MV-4-11 (cell line): ENCODE measurements at places on chromosomes 13 and 19.
A peak's percentile ranks its signal among the peaks of the same experiment; 100 is the strongest.

- no peak for DNase-seq
Observed at GRCh38 chr13:78680115-78680561, 21.2 kb upstream of the OBI1 start.

- no peak for DNase-seq
Observed at GRCh38 chr13:95546919-95547318, 5.6 kb upstream of the CLDN10 start.

DNA sequence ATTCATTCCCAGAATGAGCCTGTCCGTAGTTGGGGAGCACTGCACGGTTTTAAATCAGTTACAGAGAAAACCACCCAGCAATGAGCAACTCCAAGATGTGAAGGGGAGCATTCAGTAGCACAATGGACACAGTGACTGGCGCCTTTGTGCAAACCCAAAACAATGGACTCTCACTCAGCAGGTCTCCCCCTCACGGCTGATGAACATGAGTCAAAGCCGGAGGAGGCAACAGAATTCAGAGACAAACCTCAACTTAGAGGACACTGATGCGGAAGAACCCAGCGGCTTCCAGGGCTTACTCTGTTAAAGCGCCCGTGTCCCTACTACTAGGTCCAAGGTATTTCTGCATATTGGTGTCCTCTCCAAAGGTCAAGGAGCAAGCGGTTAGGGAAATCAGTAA lies 17.7 kb downstream of the PLEKHF1 start:
- DNase-seq, result no peak

- DNase-seq, result no peak
Observed at GRCh38 chr13:110225609-110226574, 81.1 kb downstream of the COL4A1 start.

- no peak for DNase-seq
Observed at GRCh38 chr19:39390451-39390750, 505 bp downstream of the PAF1 start.

DNA sequence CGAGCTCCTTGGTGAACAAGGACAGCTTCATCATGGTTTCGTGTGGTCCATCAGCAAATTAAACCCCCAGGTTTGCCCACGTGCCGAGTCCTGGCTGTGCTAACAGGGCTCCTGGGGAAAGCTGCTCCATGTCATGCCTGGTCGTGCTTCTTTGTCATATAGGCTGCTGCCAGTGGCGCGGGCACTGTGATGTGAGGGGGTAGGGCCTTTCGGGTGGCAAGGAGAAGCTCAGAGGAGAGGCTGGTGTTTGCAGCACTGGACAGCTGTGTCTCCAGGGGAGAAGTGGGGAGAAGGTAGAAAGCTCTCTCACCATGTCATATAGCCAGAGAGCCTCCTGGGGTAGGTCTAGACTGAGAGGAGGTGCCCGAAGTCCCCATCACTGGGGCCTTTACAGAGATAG lies 13.3 kb downstream of the VSTM2B start:
- DNase-seq, result no peak

GRCh38 chr19:14479975-14480699 lies 5.0 kb upstream of the PTGER1 start:
- DNase-seq, result peak; percentile 24

DNA sequence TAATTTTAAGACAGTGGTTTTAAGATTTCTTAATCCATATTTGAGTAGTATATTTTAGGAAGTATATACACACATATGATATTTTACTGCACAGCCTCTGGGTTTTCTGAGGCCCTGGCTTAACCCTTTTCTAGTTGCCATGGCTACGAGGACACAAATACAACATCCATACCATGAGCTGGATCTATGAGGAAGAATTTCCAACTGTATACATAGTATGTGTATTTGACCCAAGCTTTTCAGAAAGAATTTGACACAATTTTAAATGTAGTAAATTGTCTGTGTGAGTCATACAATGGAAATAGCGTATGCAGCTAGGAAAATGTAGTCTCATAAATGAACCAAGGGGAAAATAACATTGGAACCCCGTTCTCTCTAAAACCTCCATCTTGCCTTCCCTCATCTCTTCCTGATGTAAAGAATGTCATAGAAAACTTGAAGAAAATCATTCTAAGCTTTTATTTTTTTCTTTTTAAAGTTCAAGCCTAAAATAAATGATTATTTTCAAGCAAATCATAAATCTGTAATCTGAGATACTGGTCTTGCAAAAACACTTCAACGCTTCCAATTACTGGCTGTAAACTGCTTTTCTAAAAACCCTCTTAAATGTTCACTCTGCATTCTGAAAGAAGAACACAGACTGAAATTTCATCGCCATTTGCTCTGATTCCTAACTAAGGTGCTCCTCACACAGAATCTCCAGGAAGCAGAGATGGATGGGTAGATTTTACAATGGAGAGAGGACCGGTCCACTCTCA lies 172.4 kb downstream of the LACC1 start:
- peak; percentile 16 for DNase-seq

- no peak for DNase-seq
Observed at GRCh38 chr19:45189971-45190370, 11.4 kb downstream of the BLOC1S3 start.

GRCh38 chr13:20301403-20302071 lies 69.4 kb upstream of the GJB6 start:
- DNase-seq, result no peak

DNA sequence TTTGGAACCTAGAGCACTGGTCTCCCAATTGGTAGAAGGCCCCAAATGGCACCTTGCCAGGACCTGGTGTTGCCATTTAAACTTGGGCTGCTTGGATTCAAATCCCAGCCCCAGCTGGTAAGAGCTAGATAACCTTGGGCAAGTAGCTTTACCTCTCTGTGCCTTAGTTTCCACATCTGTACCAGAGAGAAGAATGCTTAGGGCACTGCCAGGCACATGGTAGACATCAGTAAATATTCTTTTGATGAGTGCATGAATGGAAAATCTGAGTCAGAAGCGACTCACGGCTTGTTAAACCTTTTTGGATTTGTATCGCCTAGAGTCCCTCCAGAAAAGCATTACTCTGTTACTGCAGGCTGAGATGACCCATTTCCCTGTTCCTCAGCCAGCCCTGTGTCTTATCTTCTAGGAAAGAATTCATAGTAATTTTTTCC lies 90.9 kb downstream of the SIPA1L3 start:
- peak; percentile 46 for DNase-seq

DNA sequence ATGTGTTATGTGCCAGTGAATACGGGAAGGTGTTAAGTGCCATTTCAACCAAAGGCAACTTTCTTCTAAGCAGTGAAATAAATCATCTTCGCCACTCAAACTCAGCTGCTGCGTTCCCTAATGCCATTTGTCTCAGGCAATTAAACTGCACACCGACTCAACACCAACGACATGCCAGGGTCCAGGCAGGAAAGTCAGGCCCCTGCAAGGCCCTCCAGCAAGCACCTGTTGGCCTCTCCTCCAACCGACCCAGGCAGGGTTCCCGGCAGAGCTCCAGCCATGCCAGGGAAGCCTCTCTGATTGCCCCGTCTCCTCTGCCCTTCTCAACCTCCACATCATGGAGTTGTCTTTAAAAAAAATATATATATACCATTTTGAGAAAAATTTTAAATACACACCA lies 21.8 kb downstream of the SAFB2 start:
- no peak for DNase-seq

GRCh38 chr13:58452123-58452623 lies 820.6 kb downstream of the PCDH17 start:
- DNase-seq, result no peak

GRCh38 chr13:33642374-33643065 lies 175.4 kb upstream of the RFC3 start:
- peak; percentile 56 for DNase-seq

DNA sequence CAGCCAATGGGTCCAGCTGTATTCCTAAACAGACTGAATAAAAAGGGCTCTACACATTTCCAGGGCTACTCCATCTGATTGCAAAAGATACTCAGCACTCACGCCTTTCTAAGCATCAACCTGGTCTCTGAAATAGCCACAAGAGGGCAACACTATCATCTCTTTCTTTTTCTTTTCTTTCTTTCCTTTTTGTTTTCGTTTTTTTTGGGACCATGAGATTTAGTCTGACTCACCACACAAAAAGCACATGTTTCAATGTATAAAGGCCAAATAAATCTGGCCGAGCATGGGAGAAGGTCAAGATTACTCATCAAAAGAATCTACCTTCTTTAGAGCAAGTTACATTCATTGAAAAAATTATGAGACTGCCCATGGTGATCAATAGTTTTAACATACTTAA lies 805.6 kb upstream of the ARGLU1 start:
- DNase-seq, result no peak

DNA sequence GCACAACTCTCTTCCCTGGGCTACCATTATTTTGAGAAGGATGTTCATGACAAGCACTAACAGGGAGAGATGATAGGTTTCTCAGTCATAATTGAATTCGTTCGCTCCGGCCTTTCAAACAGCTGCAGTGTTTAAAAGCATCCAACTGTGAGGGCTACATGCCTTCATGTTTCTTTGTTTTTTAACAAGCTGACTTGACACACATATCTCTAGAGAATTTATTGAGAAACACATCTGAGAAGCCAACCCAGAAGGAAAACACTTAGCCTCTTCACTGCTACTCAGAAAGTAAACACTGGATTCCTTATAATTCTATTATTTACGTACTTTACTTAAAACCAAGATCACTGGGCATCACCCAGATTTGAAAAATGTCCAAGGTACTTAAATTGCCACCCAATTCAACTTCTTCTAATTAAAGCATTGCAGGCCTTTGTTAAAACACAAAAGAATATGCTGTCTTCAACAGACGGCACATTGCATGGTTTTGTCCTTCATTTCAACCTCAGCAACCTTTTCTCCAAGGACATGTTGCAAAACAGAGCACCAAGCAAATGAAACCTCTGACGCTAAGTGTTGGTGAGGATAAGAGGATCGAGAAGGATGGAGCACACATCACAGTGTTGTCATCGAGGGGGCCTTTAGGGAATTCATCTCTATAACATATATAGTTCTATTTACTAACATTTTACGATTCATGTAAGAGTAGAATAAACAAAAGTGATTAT lies 75.8 kb downstream of the TBC1D4 start:
- no peak for DNase-seq

GRCh38 chr13:23470790-23471614 lies 37.5 kb upstream of the SACS start:
- no peak for DNase-seq

- peak; percentile 3 for DNase-seq
Observed at GRCh38 chr13:64529874-64530485, 2700.2 kb downstream of the PCDH9 start.

DNA sequence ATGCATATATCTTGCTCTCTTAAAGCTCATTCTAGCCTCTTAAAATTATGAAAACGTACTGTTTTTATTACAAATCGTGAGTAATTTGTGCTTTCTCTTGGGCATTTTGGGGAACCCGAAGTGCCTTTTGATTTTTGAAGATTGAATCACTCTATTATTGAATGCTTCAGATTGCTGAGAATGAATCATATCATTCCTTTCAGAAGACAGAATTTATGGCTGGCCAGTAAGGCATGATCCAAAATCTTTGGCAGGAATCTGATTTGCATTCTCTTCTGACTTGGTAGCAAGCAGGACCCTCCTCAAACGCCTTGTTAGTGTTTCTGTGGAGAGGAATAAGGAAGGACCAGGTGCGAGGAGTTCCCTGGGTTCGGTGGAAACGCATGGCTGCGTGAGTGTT lies 49.5 kb downstream of the STARD13 start:
- DNase-seq, result no peak

- no peak for DNase-seq
Observed at GRCh38 chr19:39949026-39949747, 14.8 kb upstream of the FCGBP start.
